Activated CD4-positive, alpha-beta T cell treated with anti-CD3 and anti-CD28 coated beads, Interleukin-2, amount 10 ng/mL, durations not matched to agents 24 days and 14 days (primary cell): ENCODE measurements at places on chromosomes 4 and X. TPM values are rescaled to one million over a fixed set of nuclear protein-coding genes. Genes with fewer than 3 reads are reported as not detected.

GRCh38 chr4:180456928-180457327, 1786.3 kb upstream of the TENM3 start:
- no peak overlapping the region for H3K27ac ChIP-seq
- DNase-seq = no peak
- H3K4me1 ChIP-seq = no peaks in the 10 kb centered on the region
- no peaks in the 10 kb centered on the region for H3K27me3 ChIP-seq
- no peaks in the 10 kb centered on the region for H3K36me3 ChIP-seq
- H3K4me3 ChIP-seq = no peak overlapping the region

- peak overlapping the region; percentile 66 for H3K4me3 ChIP-seq
- no peak overlapping the region for H3K27ac ChIP-seq
- H3K27me3 ChIP-seq = peaks cover 53% of the 10 kb centered on the region
- peak; percentile 53 for DNase-seq
Measured at GRCh38 chr4:186104890-186105646, 564 bp downstream of the FAM149A start.

Gene SORBS2
- not detected in 2 replicates for total RNA-seq

Gene RTL9
- not detected in 2 replicates for total RNA-seq

DNA sequence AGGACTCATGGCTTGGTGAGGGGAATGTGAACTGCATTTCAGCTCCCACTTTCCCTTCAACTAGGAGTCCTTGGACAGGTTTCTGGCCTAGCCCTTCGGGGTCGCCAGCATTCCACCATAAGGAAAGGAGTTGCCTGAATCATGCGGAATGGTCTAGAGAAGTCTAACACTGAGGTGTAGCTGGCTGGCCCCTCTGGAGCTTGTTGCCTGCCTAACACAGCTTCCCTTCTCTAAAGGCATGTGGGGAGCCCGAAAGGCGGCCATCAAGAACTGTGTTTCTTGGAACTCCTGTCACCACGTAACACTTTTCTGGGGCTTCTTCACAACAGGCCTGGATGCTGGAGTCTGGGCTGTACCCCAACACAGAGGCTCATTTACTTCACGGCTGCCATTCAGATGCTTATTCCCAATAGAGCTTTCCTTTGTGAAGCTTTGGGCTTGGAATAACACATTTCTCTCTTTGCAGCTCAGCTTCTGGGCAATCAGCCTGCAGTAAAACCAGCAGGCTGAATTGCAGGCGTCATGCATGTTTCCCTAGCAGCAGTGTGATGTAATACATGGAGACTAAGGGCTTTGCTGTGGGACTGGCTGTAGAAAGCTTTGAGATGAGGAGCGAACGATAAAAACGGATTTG, 5.4 kb downstream of the GABRQ start:
- no peak for DNase-seq
- H3K4me3 ChIP-seq = no peak overlapping the region
- H3K27ac ChIP-seq = no peak overlapping the region
- no peaks in the 10 kb centered on the region for H3K36me3 ChIP-seq
- H3K4me1 ChIP-seq = no peaks in the 10 kb centered on the region

DNA sequence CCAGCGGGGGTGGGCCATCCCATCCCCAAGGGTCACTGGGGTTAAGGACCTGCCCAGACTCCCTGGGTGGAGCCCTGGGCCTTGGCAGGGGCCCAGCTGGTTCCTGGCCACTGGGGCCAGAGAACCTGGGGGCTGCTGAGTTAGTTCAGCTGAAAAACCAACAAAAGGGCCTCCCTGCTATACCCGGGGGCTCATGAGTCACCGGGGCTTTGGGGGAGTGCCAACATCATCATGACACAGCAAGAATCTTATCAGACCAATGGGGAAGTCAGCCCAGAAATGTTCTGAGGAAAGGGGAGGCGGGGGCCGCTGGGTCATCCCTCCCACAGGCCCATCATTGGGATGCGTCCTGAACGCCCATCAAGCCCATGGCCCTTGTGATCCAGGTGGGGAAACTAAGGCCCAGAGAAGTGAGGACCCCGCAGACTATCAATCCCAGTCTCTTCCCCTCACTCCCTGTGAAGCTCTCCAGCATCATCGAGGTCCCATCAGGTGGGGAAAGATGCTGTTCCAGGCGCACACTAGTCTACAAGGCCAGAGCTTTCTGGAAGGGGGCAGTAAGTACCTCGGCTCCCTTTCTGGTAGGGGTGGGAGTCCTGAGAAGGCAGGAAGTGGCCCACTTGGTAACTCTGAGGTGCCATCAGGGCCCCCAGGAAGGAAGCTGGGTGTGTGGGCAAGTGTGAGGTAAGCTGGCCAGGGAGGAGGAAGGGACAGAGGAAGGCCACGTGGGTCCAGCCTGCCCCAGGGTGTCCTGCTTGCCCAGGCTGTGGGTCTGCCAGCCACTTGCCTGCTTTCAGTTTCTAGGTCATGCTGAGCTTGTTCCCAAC, 4.5 kb downstream of the G6PD start:
- no peaks in the 10 kb centered on the region for H3K27me3 ChIP-seq
- no peak for DNase-seq
- peaks cover 26% of the 10 kb centered on the region for H3K4me1 ChIP-seq
- peak overlapping the region; percentile 79 for H3K4me3 ChIP-seq

GRCh38 chr4:11669156-11669555, 240.5 kb upstream of the HS3ST1 start:
- no peaks in the 10 kb centered on the region for H3K27me3 ChIP-seq
- H3K27ac ChIP-seq = no peak overlapping the region
- DNase-seq = no peak
- H3K4me1 ChIP-seq = no peaks in the 10 kb centered on the region
- no peak overlapping the region for H3K4me3 ChIP-seq

- no peaks in the 10 kb centered on the region for H3K27me3 ChIP-seq
- H3K27ac ChIP-seq = no peak overlapping the region
- peak overlapping the region; percentile 66 for H3K4me3 ChIP-seq
- peaks cover 15% of the 10 kb centered on the region for H3K4me1 ChIP-seq
- peak; percentile 91 for DNase-seq
- no peaks in the 10 kb centered on the region for H3K36me3 ChIP-seq
Measured at GRCh38 chr4:985123-985830, 1.6 kb upstream of the IDUA start.

Gene MGARP
- total RNA-seq = 0.14 and 0.21 TPM in 2 replicates

GRCh38 chr4:109157696-109158095, 144.8 kb downstream of the COL25A1 start:
- no peak overlapping the region for H3K4me3 ChIP-seq
- no peak for DNase-seq
- peaks cover 15% of the 10 kb centered on the region for H3K27me3 ChIP-seq
- no peaks in the 10 kb centered on the region for H3K4me1 ChIP-seq
- H3K36me3 ChIP-seq = no peaks in the 10 kb centered on the region
- H3K27ac ChIP-seq = no peak overlapping the region

Gene HSFX2
- total RNA-seq = 0.28 TPM in 1 of 2 replicates, not detected in the other

Gene MAGEA2
- not detected in 2 replicates for total RNA-seq

DNA sequence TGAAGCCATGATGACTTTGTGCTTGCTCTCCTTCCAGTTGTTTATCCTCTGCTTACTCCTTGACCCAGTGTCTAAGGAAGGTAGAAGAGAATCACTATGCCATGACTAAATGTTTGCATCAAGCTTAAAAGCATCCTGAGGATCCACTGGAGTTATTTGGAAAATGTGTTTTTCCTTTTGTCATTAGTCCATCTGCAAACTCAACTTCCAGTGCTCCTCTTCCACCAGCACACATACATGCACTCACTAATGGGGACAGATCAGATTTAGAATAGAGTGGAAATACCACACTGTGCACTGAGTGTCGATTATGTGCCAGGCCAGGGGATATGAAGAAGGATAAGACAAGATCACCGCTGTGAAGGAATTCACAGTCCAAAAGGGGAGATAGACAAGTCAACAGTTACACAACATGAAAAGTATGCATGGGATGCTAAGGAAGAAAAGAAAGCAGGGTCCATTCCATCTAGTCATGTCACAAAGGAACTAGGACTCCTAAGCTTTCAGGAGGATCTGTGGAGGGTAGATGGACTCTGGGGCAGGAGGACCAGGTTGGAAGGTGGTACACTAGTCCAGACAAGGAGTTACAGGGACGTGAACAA, 1.9 kb downstream of the OCIAD2 start:
- no peak overlapping the region for H3K27ac ChIP-seq
- peak overlapping the region; percentile 94 for H3K4me3 ChIP-seq
- no peaks in the 10 kb centered on the region for H3K27me3 ChIP-seq
- H3K4me1 ChIP-seq = peaks cover 46% of the 10 kb centered on the region

DNA sequence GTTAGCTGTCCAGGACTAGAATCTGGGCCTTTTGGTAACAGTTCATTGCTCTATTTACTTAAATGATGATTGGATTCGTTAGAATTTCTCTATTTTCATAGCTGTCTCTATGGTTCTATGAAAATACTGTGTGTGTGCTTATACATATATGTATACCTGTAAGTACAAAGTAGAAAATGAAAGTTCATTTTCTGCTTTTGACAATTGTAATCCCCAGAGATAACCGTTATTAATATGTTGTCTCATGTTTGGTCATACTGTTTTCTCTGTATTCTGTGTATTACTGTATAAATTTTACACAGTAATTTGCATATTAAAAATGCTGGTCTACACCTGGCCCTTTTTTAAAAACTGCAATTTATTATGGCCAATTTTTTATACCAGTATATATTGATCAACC, 55.4 kb downstream of the CLCN3 start:
- H3K4me1 ChIP-seq = no peaks in the 10 kb centered on the region
- no peak overlapping the region for H3K4me3 ChIP-seq
- no peaks in the 10 kb centered on the region for H3K27me3 ChIP-seq
- no peak overlapping the region for H3K27ac ChIP-seq

GRCh38 chrX:134580907-134581306, 77.4 kb downstream of the PLAC1 start:
- no peak for DNase-seq
- H3K27ac ChIP-seq = no peak overlapping the region
- no peak overlapping the region for H3K4me3 ChIP-seq
- peaks cover 2% of the 10 kb centered on the region for H3K4me1 ChIP-seq

DNA sequence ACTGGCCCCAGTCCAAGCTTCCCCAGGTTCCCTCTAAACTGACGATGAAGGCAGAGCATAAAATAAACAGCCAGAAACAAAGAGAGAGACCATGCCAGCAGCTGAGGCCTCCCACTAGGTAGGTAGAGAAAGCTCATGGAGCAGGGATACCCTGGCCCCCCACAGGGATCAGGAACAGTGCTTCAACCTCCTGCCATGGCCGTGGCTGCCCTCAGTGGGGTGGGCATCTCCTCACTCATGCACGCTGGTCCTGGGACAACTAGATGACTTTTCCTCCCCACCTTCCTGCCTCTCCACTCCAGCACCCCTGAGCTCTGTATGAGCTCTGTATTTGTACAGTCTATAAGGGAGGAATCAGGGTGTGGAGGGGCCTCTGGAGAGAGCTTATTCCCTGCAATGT, 117.7 kb upstream of the PSAPL1 start:
- DNase-seq = no peak
- H3K27ac ChIP-seq = no peak overlapping the region
- H3K4me1 ChIP-seq = no peaks in the 10 kb centered on the region
- peaks cover 2% of the 10 kb centered on the region for H3K36me3 ChIP-seq
- H3K4me3 ChIP-seq = no peak overlapping the region

GRCh38 chr4:144399927-144400326, 246.0 kb upstream of the HHIP start:
- H3K4me1 ChIP-seq = no peaks in the 10 kb centered on the region
- no peak overlapping the region for H3K4me3 ChIP-seq
- no peak for DNase-seq
- no peak overlapping the region for H3K27ac ChIP-seq
- H3K27me3 ChIP-seq = no peaks in the 10 kb centered on the region

- no peak overlapping the region for H3K4me3 ChIP-seq
- no peaks in the 10 kb centered on the region for H3K36me3 ChIP-seq
- H3K27me3 ChIP-seq = peaks cover 39% of the 10 kb centered on the region
Measured at GRCh38 chr4:153228512-153229140, 24.4 kb downstream of the TRIM2 start.

DNA sequence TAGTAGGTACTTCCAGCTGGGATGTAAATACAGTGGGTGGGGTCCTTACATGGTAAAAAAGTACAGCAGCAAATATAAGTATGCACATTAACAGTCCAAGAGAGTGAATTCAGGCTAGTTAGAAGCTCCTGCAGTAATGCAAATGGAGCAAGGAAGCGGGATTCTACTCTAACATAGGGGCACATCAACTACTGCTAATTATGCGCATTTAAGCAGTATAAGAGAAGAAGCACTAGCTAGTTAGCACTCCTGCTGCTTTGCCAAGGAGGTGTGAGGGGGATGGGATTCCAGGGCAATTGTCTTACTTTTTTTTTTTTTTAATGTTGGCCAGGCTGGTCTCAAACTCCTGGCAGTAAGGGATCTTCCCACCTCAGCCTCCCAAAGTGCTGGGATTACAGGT, 284.1 kb downstream of the CHIC1 start:
- H3K4me3 ChIP-seq = no peak overlapping the region
- no peaks in the 10 kb centered on the region for H3K36me3 ChIP-seq
- H3K4me1 ChIP-seq = no peaks in the 10 kb centered on the region
- no peak for DNase-seq
- no peak overlapping the region for H3K27ac ChIP-seq
- H3K27me3 ChIP-seq = no peaks in the 10 kb centered on the region

- H3K4me3 ChIP-seq = no peak overlapping the region
- no peaks in the 10 kb centered on the region for H3K36me3 ChIP-seq
Measured at GRCh38 chrX:119325456-119325855, 73.7 kb upstream of the SLC25A43 start.

DNA sequence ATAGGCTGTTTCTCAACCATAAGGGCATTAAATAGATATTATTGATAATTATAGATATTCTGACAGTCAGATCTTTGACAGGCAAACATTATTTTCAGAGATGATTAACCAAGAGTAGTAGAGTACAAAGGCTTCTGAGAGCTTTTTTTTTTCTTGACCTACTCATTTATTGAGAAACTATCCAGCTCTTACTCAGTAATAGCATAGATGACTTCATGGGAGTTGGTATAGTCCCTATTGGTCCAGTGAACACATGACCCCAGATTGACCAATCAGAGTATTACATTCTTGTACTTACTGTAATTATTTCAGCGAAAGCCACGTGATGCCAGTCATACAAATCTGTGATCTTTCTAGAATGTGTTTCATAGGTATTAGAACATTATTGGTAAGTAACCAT, 508.7 kb downstream of the FSTL5 start:
- no peaks in the 10 kb centered on the region for H3K27me3 ChIP-seq
- H3K4me1 ChIP-seq = no peaks in the 10 kb centered on the region
- H3K36me3 ChIP-seq = no peaks in the 10 kb centered on the region
- H3K27ac ChIP-seq = no peak overlapping the region
- DNase-seq = no peak

- no peak overlapping the region for H3K27ac ChIP-seq
- DNase-seq = no peak
- H3K4me3 ChIP-seq = no peak overlapping the region
- no peaks in the 10 kb centered on the region for H3K4me1 ChIP-seq
Measured at GRCh38 chrX:413322-414201, 26.9 kb upstream of the PPP2R3B start.
